Muscle of leg (tissue), 16 donors: ENCODE measurements at places on chromosomes 12 and 14. TPM values are rescaled to one million over a fixed set of nuclear protein-coding genes. Genes with fewer than 3 reads are reported as not detected.

Gene IAPP
- polyA plus RNA-seq: not detected

Gene SGPP1
- 9.2 TPM for polyA plus RNA-seq

Gene PROX2
- polyA plus RNA-seq: 0.17 TPM

Gene GUCY2C
- 0.11 TPM for polyA plus RNA-seq

Gene AICDA
- polyA plus RNA-seq: 0.23 TPM

Gene TDRD9
- polyA plus RNA-seq: 0.60 TPM

Gene SERPINA5
- 0.07 TPM for polyA plus RNA-seq

Gene PZP
- polyA plus RNA-seq: 0.71 TPM

Gene PLEKHA5
- 24.2 TPM for polyA plus RNA-seq

Gene CFAP251
- 1.5 TPM for polyA plus RNA-seq

Gene RXYLT1
- polyA plus RNA-seq: 17.0 TPM

Gene TRPV4
- 3.3 TPM for polyA plus RNA-seq

Gene TIGAR
- 8.0 TPM for polyA plus RNA-seq

DNA sequence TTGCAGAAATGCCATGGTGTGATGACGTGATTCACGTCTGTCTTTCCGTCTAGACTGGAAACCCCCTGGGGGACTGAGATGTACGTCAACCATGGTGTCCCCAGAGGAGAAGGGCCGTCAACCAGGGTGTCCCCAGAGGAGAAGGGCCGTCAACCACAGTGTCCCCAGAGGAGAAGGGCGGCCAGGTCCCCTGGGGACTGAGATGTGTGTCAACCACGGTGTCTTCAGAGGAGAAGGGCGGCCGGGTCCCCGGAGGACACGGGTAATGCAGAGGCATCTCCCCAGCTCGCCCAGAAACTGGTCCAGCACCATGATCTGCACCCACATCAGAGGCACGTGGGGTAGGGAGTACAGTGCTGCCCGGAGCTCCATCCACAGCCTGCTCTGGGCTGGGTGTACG is 30.6 kb upstream of the GALNT9 start:
- DNase-seq: no peak

DNA sequence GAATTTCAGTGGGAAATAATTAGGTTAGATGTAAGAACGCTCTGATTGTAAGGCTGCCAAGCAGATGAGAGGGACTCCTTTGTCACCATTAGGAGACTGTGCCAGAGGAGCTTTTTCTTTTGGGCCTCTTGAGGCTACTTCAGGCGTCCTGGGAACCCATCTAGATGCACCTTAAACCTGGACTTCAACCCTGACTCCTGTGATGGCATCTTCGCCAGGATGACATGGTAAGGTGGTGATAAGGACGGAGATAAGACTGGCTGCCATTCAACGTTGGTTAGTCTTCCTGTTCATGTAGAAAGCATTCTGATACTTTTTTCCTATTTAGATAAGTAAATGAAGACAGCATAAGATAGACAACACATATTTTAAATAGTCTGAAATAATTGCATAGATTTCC is 36.3 kb downstream of the STK38L start:
- DNase-seq: no peak

- DNase-seq: no peak
Measured at GRCh38 chr14:99742074-99742473, 51.1 kb upstream of the EML1 start.

DNA sequence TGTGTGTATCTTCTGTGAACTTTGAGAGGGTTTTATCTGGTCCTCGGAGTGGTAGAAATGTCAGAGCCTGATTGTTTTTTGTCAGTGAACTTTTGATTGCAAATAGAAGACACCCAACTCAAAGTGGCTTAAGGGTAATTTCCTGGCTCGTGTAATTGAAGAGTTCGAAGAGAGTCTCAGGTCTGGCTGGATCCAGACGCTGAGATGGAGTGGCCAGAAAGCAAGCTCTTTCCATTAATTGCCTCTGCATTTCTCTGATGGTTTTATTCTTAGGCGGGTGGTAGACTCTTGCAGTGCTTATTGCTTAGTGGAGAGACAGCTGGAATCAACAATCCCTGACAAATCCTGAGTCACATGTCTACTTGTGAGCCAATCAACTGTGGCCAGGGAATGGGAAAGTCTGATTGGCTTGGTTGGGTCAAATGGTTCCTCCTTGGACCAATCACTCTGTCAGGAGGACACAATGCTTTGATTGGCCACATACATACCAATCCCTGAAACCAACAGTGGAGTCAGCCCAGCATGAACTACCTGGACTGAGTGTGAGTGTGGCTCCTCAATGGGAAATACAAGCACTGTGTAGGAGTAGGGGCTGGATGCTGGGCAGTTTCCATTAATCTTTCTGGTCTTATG is 330.5 kb downstream of the AACS start:
- no peak for DNase-seq

- no peak for DNase-seq
Measured at GRCh38 chr14:102229071-102229738, 75.8 kb downstream of the MOK start.

DNA sequence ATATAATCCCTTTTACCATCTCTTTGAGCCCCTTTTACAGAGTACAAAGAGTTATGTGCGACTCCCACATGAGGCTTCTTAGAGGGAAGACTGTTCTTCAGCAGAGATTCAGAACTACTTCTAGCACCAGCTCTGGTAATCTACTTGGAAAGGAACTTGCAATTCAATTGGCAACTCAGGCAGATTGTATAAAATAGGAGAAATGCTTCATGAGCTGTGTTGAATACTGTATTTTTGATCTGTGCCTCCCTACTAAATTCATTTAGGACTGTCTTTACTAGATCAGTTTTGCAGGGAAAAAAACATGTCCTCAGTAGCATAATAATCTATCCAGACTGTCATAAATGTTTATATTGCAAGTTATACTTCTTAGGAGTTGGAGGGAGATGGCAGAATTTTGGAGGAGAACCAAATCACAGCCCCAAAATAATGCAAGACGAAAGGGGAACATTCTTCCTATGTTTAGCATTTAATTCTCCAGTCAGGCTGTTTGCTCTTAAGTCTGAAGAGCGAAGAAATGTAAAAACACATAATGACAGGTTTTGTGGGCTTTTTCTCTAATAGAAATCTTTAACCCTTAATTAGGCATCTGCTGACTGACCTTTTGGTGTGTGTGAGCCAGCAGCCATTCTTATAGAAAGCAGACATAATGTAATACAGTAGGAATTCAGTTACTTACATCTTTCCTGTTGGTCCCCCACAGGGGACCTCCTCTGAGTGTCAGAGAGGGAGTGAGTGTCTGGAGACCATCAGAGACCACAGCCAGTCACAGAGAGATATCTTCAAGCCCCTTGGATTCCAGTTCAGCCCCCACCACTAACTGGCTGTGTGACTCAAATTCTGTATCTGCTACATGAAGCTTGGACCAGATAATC is 3.9 kb downstream of the ANO4 start:
- no peak for DNase-seq

- DNase-seq: peak; percentile 97
Measured at GRCh38 chr12:401235-402028, at the start of gene CCDC77. CCDC77 (plus strand) TSS chr12:401644; CDS start chr12:409384, 7,740 bp downstream.

GRCh38 chr14:20714593-20715250 is 26.2 kb downstream of the ANG start:
- DNase-seq: peak; percentile 10

GRCh38 chr12:74624201-74624600 is 86.6 kb downstream of the ATXN7L3B start:
- DNase-seq: no peak

DNA sequence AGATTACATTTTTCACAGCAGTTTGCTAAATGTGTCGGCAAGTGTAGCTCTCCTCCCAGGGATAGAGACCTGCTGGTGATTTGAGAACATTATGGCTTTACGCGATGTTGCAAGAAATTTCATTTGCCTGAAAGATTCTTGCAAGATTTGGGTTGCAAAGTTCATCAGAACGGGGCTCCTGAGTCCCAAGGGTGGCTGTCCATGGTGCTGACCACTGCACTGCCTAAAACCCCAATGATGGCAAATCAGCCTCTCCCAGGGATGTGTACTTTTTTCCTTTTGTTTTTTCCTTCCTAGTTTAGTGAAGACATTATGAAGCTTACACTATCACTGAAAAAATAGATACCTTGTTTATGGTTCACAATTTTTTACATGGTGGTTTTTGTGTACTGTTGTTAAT is 85.4 kb downstream of the WSCD2 start:
- DNase-seq: peak; percentile 52

- no peak for DNase-seq
Measured at GRCh38 chr12:87779858-87780498, 249.2 kb downstream of the C12orf50 start.

DNA sequence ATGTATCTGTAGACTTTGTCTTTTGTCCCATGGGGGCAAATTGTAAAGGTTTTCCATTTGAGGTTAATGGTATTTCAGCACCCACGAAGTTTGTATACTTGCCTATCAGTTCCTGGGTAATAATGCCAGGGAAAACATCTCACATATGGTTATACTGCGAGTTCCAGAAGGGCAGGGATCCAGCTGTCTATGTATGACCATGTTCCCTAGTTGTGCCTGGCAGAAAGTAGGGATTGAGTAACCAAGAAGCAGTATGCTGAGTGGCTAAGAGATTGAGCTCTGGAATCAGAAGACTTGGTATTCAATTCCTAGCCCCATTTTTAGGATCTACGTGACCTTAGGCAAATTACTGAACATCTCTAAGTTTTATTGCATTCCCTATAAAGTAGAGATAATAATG is 173.2 kb upstream of the PWP1 start:
- no peak for DNase-seq

DNA sequence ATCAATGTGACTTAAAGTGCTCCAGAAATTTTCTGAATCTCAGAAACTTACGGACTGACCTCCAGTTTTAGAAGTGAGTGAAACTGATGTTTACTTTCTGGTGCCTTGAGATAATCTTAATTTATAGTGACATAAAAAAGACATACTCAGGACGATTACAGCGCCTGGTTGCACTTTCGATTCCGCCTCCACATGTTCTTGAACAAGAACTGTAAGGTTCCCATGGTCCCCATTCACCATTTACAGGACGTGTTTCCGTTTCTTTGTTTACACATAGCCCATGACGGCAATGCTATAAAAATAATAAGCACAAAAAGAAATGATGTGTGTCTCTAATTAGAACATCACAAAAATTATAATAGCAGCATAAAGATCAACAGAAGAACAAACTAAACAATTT is 98.2 kb downstream of the ADAMTS20 start:
- no peak for DNase-seq

DNA sequence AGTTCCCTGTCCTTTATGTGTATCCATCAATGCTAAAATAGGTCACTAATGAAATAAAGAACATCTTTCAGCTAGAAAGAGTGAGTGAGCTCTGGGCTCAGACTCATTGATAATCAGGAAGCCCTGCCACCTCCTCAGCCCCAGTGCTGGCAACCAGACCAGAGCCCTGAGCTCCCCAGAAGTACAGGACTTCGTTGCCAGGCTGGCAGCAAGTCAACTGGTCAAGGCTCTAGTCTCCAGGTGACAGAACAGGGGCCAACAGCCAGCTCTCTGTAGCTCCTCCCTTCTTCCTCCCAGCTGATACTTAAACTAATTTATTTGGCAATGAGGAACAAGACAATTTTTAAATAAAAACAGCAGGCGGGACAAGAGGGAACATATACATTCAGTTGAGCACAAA is 145.3 kb downstream of the EGLN3 start:
- no peak for DNase-seq

GRCh38 chr12:76587428-76588178 is 28.0 kb upstream of the OSBPL8 start:
- peak; percentile 9 for DNase-seq

GRCh38 chr12:108788076-108788782 is 56.9 kb upstream of the CORO1C start:
- DNase-seq: no peak

- DNase-seq: peak; percentile 43
Measured at GRCh38 chr12:22856178-22856577, 231.2 kb downstream of the ETNK1 start.

DNA sequence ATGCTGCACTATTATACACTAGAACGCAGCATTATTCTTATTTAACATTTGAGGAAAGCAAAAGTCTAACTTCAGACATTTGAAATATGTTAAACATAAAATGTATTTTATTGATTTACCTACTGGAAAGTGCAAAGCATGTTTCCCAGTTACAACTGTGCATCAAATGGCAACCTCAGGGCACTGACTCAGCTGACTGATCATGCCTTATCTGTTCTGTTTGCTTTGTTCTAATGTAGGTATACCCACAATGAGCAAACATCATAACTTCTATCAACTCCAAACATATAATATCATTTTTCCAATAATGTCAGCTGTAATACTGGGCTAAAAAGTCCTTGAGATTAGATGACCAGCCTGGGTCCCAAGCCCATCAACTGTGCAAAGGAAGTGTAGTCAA is 431.0 kb downstream of the FOXG1 start:
- no peak for DNase-seq

- DNase-seq: no peak
Measured at GRCh38 chr12:67621112-67621511, 27.4 kb upstream of the DYRK2 start.

DNA sequence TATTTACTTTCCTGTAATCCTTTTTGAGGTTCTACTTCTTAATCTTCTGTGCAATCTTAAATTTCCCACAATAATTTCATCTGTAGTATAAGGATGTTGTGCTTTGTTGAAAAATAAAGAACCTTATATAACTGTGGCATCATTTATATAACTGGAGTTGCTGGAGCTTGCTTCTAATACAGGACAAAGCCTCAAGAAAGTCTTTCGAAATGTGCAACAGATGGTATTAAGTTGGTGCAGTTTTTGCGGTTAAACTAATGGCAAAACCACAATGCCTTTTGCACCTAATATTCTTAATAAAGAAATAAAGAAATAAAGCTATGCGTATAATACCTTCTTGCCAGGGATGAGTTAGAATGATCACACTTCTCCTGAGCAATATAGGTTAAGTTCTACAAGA is 180.0 kb downstream of the KITLG start:
- no peak for DNase-seq

DNA sequence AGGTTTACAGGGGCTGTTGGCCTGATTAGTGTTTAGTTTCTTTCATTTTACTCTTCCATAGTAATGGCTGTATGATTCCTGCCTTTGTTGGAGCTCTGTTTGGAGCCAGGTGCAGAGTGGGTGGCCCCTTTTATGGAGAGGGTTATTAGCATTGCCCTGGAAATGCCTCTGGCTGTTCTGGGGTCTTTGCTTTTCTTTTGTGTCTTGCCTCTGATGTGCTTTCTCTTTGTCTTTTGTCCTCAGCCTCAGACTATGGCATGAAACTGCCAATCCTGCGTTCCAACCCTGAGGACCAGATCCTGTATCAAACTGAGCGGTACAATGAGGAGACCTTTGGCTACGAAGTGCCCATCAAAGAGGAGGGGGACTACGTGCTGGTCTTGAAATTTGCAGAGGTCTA is 6.9 kb downstream of the MLEC start:
- DNase-seq: no peak
